ENCODE measurements at places on chromosomes 16 and 17.

GRCh38 chr17:19421926-19422325 is 10.9 kb downstream of the RNF112 start:
- no peak for DNase-seq

GRCh38 chr16:49842972-49843371 is 12.9 kb downstream of the ZNF423 start:
- DNase-seq: no peak

GRCh38 chr17:61805399-61805798 is 57.9 kb downstream of the BRIP1 start:
- DNase-seq: no peak

DNA sequence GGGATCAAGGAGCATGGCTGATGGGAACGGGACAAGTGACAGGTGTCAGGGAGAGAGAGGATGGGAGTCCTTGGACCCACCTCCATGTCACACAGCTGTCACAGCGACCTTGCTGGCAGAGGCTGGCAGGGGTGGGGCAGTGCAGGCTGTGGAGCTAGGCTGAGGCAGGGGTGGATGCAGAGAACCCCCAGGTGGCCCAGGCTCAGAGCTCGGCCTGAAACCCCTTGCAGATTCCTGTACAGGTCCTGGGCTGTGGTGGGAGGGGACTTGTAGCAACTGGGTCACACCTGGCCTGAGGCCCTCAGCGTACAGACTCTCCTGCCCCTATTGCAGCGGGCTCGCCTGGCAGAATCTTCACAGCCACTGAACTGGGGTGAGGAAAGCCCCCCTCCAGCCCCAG is 174.1 kb downstream of the NTN1 start:
- DNase-seq: no peak

DNA sequence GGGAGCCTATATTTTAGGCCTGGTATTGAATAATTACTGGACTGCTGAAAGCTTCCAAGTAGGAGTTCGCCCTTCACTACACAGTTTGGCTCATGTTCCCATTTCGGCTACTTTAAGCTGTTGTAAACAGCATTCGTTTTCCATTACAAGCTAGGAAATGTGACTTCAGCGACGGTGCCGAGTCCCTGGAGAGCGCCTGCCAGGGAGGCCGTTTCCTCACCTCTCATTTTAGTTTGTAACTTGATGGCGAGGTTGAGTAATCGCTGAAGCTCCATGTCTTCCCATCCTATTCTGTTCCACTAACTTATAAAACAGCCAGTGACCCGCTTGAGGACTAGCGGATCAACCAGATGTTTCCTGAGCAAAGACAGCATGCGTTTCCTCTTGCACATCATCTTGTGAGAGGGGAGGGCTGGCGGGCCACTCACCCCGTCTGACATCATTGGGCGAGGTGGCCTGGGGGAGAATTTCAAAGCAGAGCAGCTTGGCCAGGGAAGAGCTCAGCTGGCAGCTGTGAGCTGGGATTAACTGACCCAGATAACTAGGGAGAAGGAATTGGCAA is 32.9 kb downstream of the PCTP start:
- DNase-seq: no peak

DNA sequence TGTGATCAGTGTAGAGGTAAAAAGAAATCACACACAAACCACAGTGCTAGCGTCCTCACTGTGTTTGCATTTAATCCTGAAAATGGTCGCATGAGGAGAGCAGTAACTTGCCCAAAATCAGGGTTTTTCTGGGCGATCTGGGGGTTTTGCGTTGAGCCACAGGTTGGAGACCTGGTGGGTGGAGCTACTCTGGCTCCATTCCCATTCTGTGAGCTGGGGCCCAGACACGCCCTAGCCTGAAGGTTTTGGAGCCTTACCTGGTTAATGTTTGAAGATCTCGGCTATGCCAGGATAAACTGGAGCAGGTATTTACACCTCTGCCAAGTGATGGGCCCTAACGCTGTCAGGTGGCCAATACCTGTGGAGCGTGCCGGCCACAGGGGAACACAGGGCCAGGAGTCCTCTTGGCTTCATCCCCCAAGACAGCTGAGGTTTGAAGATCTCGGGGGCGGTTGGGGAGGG is 48.4 kb downstream of the MPRIP start:
- no peak for DNase-seq

- DNase-seq: no peak
Measured at GRCh38 chr16:20938426-20938825, 37.9 kb downstream of the LYRM1 start.

DNA sequence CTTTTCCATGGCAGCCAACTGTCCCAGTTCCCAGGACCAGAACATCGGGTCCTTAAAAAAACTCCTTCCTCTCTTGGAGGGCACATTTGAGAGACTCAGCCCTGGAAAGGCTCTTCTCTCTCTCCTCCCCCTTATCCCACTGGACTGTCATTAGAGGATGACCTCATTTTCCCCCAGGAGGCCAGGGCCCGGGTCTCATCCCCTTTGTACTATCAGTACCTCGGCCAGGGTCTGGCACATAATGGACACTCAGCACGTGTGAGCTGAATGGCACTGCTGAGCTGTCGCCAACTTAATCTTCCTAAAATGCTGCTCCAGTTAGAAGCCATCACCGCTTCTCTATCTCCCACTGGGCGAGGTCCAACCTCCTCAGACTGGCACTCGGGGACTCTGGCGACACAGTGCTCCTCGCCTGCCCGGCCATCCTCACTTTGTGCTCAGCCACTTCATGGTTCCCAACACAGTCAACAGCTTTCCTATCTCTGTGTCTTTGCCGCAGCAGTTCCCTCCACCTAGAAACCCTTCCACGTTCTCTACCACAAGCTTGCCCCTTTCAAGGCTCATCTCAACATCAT is 3.6 kb upstream of the RHBDL3 start:
- no peak for DNase-seq

GRCh38 chr17:75142236-75142971 is 10.9 kb upstream of the NT5C start:
- no peak for DNase-seq

DNA sequence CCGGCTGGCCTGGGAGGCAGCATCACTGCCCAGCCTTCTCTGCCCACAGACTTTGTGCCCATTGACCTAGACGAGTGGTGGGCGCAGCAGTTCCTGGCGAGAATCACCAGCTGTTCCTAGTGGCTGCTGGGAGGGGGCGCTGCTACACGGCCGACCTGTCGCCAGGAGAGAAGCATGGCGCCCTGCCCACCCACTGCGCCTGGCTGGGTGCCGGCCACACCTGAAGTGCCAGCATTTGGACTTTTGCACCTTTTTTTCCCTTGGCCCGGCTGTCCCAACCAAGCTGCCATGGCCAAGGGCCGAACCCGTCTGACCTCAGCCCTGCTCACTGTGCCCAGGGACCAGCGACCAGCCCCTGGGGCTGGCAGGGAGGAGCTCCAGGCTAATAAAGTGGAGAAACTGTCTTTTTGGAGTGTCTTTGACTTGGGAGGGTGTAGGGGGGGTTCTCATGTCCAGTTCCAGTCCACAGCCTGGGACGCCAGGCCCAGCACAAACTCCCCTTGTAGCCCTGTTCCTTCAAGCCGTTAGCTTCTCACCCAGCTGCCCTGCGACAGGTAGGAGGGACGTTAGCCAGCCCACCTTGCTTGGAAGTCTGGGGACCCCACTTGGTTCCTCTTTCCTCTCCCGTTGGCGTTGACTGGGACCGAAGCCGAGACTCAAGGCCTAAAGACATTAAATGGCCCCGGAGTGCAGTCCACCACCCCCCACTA is 939 bp upstream of the WDR90 start:
- no peak for DNase-seq

- DNase-seq: no peak
Measured at GRCh38 chr17:61179380-61179806, 220.2 kb upstream of the TBX2 start.

DNA sequence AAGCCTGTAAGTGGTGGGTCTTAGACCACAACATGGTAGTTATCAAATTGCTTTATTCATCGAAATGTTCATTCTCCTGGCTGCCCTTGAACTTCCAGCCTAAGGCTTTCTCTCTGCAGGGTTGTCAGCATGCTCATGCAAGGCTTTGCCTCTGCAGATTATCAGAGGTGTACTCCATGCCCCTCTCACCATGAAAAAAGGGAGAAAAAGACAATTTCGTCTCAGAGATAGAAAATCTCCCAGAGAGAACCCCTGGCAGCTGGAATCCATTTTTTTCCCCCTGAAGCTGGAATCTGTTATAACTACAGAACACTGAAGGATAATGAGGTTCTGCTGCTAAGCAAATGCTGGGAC is 33.9 kb upstream of the METTL9 start:
- DNase-seq: no peak

DNA sequence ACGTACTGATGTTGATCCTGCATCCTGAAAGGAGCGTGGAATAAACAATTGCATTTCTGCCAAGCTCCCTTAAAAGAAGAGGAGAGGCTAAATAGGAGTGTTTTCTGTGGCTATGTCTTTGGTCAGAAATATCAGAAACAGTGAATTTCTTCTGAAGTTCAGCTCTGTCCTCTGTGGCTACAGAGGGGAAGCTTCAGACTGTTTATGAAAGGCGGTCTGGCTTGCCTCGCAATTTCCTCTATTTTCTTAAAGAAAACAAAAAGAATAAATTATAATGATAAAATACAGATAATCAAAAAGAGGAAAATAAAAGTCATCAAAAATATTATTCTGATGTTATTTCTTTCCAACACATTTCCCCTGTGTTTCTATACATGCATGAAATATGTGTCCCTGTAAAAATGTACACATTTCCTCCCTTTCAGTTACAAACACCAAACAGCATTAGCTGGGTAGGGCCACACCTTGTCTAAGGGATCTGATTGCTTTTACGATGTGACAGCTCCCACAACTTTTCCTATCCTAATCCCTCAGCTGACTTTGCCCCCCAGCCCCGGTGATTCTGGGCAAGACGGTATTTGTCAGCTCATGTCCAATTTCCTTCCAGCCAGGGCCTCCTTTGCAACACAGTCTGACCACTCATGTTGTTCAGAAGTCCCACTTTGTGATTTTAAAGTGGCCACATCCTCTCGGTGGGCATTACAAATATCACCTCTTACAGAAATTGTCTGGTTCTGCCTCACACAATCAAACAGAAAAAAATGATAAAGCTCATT is 439.0 kb downstream of the HS3ST3B1 start:
- DNase-seq: no peak

DNA sequence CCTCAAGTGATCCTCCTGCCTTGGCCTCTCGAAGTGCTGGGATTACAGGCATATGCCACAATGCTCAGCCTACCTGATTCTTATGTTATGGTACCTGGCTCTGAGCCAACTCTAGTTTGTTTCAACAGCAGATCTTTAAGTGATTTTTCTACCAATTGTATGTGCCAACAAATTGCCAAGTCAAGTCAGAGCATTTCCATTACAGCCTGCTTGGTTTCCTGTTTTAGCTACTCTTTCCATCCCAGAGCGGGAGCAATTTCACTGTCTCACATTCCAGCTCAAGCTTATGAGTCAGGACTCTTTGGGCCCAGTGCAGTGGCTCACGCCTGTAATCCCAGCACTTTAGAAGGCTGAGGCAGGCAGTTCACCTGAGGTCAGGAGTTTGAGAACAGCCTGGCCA is 30.8 kb upstream of the RBBP6 start:
- no peak for DNase-seq

- no peak for DNase-seq
Measured at GRCh38 chr16:85082173-85083050, 29.9 kb downstream of the CIBAR2 start.

DNA sequence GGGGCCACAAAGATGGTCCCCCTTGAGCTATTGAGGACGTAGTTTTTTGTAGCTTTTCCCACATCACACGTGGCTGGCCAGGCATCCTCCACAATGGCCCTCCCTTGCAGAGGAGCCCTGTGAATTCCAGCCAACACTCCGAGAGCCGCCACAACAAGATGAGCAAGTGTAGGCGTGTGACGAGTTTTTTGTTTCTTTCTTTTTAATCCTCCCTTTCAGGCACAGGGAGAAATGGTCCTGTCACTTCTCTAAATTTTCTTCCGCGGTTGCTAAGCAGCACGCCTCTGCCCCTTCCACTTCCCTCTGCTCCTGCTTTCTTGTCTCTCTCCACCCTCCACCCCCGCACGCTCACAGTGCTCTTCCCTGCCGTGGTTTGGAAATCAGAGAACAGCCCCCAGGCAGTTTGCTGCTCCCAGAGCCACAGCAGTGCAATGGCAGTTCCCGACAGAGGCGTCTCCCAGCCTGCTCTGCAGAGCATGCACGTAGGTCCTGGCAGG is 68.0 kb upstream of the MRTFB start:
- DNase-seq: no peak

GRCh38 chr17:18327093-18327492 is 12.0 kb downstream of the SMCR8 start:
- DNase-seq: no peak

- no peak for DNase-seq
Measured at GRCh38 chr17:20961586-20961985, 81.2 kb downstream of the USP22 start.

GRCh38 chr16:75289189-75289588 is 37.8 kb upstream of the BCAR1 start:
- no peak for DNase-seq

- DNase-seq: no peak
Measured at GRCh38 chr17:69524854-69525253, 110.4 kb downstream of the MAP2K6 start.

- DNase-seq: no peak
Measured at GRCh38 chr17:80822021-80822699, 169.5 kb upstream of the CHMP6 start.
